Gastroesophageal sphincter (tissue), 4 donors: ENCODE measurements at places on chromosomes 7 and 10.

GRCh38 chr7:3107228-3107763 lies 63.6 kb upstream of the CARD11 start:
- no peaks in the 10 kb centered on the region for H3K36me3 ChIP-seq
- no peaks in the 10 kb centered on the region for H3K4me1 ChIP-seq
- H3K27ac ChIP-seq: no peak overlapping the region
- no peak for ATAC-seq

GRCh38 chr10:76115131-76115470 lies 683.7 kb downstream of the LRMDA start:
- H3K27me3 ChIP-seq: no peaks in the 10 kb centered on the region
- H3K4me3 ChIP-seq: no peak overlapping the region
- H3K36me3 ChIP-seq: no peaks in the 10 kb centered on the region
- H3K27ac ChIP-seq: no peak overlapping the region
- H3K4me1 ChIP-seq: peaks cover 14% of the 10 kb centered on the region

DNA sequence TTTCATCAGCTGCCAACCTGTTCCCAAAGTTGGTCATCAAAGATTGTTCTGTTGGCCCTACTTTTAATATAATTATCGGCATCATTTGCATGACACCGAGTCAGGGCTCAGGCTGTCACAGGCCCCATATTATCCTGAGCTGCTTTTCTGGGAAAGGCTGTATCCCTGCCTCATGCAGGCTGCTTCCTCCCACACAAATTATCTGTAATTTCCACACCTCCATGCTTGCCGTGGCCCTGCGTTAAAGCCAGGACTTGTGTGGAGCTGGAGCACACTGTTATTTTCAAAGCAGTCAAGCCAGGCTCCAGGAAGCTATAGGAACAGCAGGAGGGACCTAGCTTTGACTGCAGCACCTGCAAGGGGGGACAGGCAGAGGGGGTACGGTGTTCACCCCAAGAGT lies 5.4 kb upstream of the ADCYAP1R1 start:
- no peak for ATAC-seq
- H3K4me3 ChIP-seq: no peak overlapping the region
- no peaks in the 10 kb centered on the region for H3K36me3 ChIP-seq
- H3K27ac ChIP-seq: no peak overlapping the region

GRCh38 chr10:36336315-36336714 lies 694.2 kb upstream of the FZD8 start:
- no peaks in the 10 kb centered on the region for H3K27me3 ChIP-seq
- no peaks in the 10 kb centered on the region for H3K4me1 ChIP-seq
- H3K36me3 ChIP-seq: no peaks in the 10 kb centered on the region
- no peak overlapping the region for H3K4me3 ChIP-seq
- no peak overlapping the region for H3K27ac ChIP-seq

DNA sequence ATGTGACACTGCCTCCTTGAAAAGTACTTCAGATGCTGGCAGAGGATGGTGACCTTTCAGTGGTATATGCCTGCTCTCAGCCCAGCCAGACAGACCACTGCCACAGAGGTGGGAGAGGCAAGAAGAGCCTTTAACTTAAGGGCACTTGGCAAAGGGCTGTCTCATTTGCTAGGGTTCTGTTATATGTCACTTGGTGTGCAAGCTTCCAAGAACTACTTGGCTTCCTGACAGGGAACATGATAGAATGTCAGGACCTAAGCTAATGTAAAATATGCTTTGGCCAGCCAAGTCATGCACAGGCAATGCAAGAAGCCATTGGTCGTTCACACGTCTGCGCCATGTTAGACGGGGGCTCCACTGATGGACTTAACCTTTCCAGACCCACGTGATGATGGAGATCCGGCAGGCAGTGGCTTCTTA lies 54.7 kb downstream of the RBM20 start:
- no peak overlapping the region for H3K27ac ChIP-seq
- H3K36me3 ChIP-seq: no peaks in the 10 kb centered on the region
- H3K27me3 ChIP-seq: no peaks in the 10 kb centered on the region
- no peaks in the 10 kb centered on the region for H3K4me1 ChIP-seq
- no peak overlapping the region for H3K4me3 ChIP-seq
- ATAC-seq: no peak

- no peak overlapping the region for H3K4me3 ChIP-seq
- no peaks in the 10 kb centered on the region for H3K27me3 ChIP-seq
- peaks cover 4% of the 10 kb centered on the region for H3K36me3 ChIP-seq
- no peak overlapping the region for H3K27ac ChIP-seq
- no peak for ATAC-seq
These were observed 34.9 kb upstream of the TLL2 start for GRCh38 chr10:96548589-96548988.

DNA sequence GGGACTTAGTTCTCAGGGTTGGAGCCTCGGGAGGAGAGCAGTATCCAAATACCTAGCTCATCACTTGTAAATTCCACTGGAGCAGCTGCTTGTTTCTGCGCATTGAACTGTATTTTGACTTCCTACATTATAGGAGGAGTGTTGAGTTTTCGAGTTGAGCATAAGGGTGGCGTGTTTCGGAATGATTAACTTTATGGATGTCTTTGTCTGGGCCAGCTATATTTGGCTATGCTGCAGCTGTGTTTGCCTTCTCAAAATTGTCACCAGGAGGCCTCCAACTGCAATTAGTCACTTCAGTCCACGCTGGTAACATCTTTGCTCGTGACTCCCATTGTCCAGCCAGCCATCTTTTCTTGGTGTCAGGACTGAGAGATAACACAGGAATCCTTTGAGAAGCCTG lies 9.1 kb downstream of the CELF2 start:
- ATAC-seq: no peak
- H3K27me3 ChIP-seq: no peaks in the 10 kb centered on the region
- peaks cover 5% of the 10 kb centered on the region for H3K4me1 ChIP-seq

GRCh38 chr10:77782328-77783061 lies 144.1 kb downstream of the DLG5 start:
- H3K36me3 ChIP-seq: no peaks in the 10 kb centered on the region
- H3K4me1 ChIP-seq: no peaks in the 10 kb centered on the region
- no peak for ATAC-seq
- no peak overlapping the region for H3K4me3 ChIP-seq

DNA sequence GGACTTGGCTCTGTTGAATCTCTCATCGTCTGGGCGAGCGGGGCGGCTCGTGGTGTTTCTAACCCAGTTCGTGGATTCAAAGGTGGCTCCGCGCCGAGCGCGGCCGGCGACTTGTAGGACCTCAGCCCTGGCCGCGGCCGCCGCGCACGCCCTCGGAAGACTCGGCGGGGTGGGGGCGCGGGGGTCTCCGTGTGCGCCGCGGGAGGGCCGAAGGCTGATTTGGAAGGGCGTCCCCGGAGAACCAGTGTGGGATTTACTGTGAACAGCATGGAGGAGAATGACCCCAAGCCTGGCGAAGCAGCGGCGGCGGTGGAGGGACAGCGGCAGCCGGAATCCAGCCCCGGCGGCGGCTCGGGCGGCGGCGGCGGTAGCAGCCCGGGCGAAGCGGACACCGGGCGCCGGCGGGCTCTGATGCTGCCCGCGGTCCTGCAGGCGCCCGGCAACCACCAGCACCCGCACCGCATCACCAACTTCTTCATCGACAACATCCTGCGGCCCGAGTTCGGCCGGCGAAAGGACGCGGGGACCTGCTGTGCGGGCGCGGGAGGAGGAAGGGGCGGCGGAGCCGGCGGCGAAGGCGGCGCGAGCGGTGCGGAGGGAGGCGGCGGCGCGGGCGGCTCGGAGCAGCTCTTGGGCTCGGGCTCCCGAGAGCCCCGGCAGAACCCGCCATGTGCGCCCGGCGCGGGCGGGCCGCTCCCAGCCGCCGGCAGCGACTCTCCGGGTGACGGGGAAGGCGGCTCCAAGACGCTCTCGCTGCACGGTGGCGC lies at the start of gene EN2:
TSS of gene EN2 (plus strand) at position 19 of the 767 bp plus-strand sequence. CDS start at position 268, 249 bp downstream.
- H3K27ac ChIP-seq: no peak within 1 kb of the TSS
- peak within 1 kb of the TSS; percentile 53 for H3K4me3 ChIP-seq
- H3K36me3 ChIP-seq: no peaks in the 10 kb centered on the region

GRCh38 chr10:101893510-101894120 lies 50.0 kb upstream of the KCNIP2 start:
- H3K36me3 ChIP-seq: peaks cover 1% of the 10 kb centered on the region
- no peaks in the 10 kb centered on the region for H3K4me1 ChIP-seq
- ATAC-seq: no peak
- no peaks in the 10 kb centered on the region for H3K27me3 ChIP-seq

GRCh38 chr7:96126382-96126781 lies 195.5 kb downstream of the SLC25A13 start:
- no peaks in the 10 kb centered on the region for H3K36me3 ChIP-seq
- no peaks in the 10 kb centered on the region for H3K4me1 ChIP-seq
- no peak for ATAC-seq

DNA sequence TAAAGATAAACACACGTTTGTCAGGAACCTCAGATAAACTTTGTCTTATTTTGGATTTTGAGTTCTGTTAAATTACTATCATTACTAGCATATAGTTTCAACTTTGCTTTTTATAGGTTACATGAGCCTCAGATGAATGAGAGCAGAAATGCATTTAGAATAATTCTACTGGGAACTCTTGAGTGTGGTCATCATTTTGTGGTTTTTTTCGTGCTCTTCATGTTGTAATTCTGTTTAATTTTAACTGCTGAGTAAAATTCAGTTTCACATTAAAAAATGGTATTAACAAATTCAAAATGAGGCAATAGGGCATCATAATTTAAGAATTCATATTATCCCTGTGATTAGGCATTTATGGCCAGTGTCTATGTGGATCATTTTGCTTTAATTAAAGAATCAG lies 72.9 kb downstream of the GNAI1 start:
- ATAC-seq: no peak
- no peaks in the 10 kb centered on the region for H3K27me3 ChIP-seq
- no peak overlapping the region for H3K27ac ChIP-seq
- H3K4me3 ChIP-seq: no peak overlapping the region
- no peaks in the 10 kb centered on the region for H3K4me1 ChIP-seq

DNA sequence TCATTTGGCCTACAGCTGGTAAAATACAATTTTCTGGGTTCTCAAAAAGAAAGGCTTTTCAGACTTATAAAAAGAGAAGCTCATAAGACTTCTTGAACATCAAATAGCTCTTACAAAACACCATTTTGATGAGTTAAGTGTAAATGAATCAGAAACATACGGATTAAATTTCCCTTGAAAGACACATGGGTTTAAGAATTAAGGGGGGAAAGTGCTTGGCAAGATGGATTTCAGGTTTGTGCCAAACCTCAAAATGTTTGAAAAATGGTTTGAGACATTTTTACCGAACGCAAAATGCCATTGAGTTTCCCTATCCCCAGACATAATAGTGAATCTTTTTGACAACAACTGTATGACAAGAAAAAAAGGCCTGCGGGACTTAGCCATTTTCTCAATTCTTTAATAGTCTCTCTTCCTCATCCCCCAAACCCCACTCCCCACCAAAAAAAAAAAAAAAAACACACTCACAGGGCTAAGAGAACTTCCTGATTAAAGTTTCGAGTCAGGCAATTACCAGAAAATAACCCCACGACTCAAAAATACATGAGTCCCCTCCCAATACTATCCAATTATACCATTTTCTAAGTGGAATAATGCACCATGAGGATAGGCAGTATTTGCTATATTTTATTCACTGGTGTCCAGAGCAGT lies 260.1 kb downstream of the TRIL start:
- H3K27ac ChIP-seq: no peak overlapping the region
- no peak for ATAC-seq
